NCI-H524 (cell line): ENCODE measurements at places on chromosomes 16 and 17.

DNA sequence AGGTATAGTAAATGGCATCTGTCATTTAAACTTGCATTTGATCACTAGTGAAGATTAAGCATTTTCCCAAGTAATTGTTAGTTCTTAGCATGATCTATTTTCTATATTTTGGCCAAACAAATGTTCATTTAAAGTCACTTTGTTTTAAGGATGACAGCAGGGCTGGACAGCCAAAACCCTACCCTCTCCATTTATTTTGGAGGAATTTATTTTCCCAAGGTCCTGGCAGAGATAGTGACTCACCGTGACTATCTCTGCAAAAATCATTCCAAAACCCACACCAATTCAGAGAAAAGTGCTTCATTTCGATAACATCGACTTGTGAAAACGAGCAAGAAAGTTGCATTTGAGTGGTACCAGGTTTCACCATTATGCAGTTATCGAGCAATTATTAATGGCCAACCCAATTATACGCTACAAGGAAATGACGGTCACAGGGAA lies 665 bp upstream of the AKAP1 start:
- DNase-seq: no peak

- no peak for DNase-seq
Observed at GRCh38 chr17:13634021-13634420, 32.3 kb upstream of the HS3ST3A1 start.

- no peak for DNase-seq
Observed at GRCh38 chr17:30113213-30113612, 3.4 kb upstream of the NSRP1 start.

DNA sequence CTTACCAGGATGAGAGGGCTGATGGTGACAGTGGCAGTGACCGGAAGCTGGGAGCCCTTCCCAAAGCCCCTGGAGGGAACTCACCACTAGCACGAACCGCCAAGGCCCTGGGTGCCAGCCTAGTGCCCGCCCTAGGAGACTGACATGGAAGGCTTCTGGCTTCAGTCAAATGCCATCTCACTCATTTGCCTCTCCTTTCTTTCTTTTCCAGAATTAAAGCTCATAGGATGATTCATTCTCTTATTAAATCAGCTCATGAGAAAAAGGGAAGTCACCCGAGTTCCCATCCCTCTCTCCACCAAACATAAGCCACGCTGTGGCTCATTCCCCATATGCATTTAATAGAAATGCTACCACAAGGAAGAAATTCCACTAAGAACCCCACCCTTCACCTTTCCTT lies 12.1 kb downstream of the CUEDC1 start:
- no peak for DNase-seq

- no peak for DNase-seq
Observed at GRCh38 chr16:79263425-79263824, 337.1 kb downstream of the MAF start.

GRCh38 chr16:48810803-48811453 lies 200.9 kb upstream of the N4BP1 start:
- no peak for DNase-seq

DNA sequence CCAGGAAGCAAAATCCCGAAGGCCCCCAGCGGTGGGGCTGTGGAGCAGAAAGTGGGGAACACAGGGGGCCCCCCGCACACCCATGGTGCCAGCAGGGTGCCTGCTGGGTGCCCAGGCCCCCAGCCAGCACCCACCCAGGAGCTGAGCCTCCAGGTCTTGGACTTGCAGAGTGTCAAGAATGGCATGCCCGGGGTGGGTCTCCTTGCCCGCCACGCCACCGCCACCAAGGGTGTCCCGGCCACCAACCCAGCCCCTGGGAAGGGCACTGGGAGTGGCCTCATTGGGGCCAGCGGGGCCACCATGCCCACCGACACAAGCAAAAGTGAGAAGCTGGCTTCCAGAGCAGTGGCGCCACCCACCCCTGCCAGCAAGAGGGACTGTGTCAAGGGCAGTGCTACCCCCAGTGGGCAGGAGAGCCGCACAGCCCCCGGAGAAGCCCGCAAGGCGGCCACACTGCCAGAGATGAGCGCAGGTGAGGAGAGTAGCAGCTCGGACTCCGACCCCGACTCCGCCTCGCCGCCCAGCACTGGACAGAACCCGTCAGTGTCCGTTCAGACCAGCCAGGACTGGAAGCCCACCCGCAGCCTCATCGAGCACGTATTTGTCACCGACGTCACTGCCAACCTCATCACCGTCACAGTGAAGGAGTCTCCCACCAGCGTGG lies 6.5 kb downstream of the CBX2 start:
- DNase-seq: no peak
